MCF 10A (cell line): ENCODE measurements at places on chromosomes 3 and 15. TPM values are rescaled to one million over a fixed set of nuclear protein-coding genes. Genes with fewer than 3 reads are reported as not detected.

- H3K27ac ChIP-seq, result no peak overlapping the region
- H3K4me3 ChIP-seq, result no peak overlapping the region
- no peaks in the 10 kb centered on the region for H3K27me3 ChIP-seq
- H3K4me1 ChIP-seq, result peaks cover 6% of the 10 kb centered on the region
- DNase-seq, result no peak
- H3K36me3 ChIP-seq, result peaks cover 7% of the 10 kb centered on the region
Measured at GRCh38 chr15:40363611-40364010, 5.6 kb downstream of the DISP2 start.

GRCh38 chr3:51275111-51275805 lies 109.8 kb upstream of the MANF start:
- no peaks in the 10 kb centered on the region for H3K27me3 ChIP-seq
- no peak for DNase-seq
- H3K4me3 ChIP-seq, result no peak overlapping the region

GRCh38 chr15:27796405-27797320 lies 302.5 kb downstream of the OCA2 start:
- no peaks in the 10 kb centered on the region for H3K36me3 ChIP-seq
- DNase-seq, result no peak
- no peaks in the 10 kb centered on the region for H3K27me3 ChIP-seq
- no peak overlapping the region for H3K27ac ChIP-seq
- no peaks in the 10 kb centered on the region for H3K4me1 ChIP-seq

GRCh38 chr3:127774647-127775046 lies 47.7 kb downstream of the MGLL start:
- no peak overlapping the region for H3K27ac ChIP-seq
- H3K36me3 ChIP-seq, result no peaks in the 10 kb centered on the region
- no peak overlapping the region for H3K4me3 ChIP-seq
- H3K27me3 ChIP-seq, result no peaks in the 10 kb centered on the region
- H3K4me1 ChIP-seq, result peaks cover 12% of the 10 kb centered on the region

DNA sequence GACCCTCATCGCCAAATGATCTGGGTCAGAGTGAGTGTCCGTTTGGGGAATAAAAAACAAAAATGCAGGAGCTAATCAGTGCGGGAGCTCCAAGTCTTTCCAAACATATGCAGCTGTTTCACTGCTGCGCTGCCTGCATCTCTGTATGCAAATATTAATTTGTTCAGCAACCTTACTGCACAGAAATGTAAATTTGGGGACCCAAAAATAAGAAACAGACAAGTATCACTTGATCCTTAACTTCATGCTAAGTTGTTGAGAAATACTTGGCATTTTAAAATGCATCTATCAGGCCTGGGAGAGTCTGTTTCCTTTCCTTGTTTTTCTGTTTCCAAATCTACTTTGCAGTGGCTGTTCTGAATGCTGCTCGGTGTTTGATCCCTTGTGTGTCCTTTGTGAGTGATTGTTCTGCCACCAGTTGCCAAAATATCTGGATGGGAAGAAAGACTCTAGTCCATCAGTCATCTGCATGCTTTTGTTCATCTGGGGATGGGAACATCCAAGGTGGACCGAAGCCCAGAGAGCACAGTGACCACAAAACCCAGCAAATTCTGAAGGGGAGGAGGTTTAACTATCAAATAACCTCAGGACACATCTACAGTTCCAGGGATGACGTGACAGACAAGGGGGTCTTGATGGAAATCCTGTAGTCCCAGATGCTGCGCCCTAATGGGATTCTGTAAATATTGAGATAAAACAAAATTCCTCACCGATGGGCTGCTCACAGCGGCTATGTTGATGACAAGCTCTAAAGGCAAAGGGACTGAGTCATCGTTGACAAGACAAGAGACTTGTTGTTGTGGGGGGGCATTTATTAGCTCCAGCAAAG lies 199.5 kb upstream of the WNT5A start:
- H3K36me3 ChIP-seq, result no peaks in the 10 kb centered on the region
- H3K4me3 ChIP-seq, result no peak overlapping the region
- no peak overlapping the region for H3K27ac ChIP-seq
- DNase-seq, result no peak

DNA sequence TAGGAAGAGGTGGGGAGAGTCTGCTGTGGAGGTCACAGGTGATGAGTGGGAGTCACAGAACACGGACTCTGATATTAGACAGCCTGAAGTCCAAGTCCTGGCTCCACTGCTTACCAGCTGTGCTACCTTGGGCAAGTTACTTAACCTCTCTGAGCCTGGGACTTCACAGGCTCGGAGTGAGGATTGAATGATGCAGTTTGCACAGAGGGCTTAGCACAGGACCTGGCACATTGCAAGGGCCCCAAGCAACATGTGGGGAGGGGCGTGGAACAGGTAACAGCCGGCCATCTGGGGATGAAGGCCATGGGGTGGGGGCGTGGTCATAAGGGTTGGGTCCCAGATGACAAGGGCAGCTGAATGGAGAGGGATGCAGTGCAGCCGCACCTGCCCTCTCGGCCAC lies 4.3 kb upstream of the ITIH3 start:
- H3K4me3 ChIP-seq, result no peak overlapping the region
- H3K4me1 ChIP-seq, result peaks cover 6% of the 10 kb centered on the region
- no peak overlapping the region for H3K27ac ChIP-seq
- no peaks in the 10 kb centered on the region for H3K27me3 ChIP-seq

- no peaks in the 10 kb centered on the region for H3K27me3 ChIP-seq
- H3K4me3 ChIP-seq, result no peak overlapping the region
- peaks cover 20% of the 10 kb centered on the region for H3K4me1 ChIP-seq
- no peaks in the 10 kb centered on the region for H3K36me3 ChIP-seq
- no peak overlapping the region for H3K27ac ChIP-seq
Measured at GRCh38 chr3:56926243-56926946, 124.6 kb upstream of the ARHGEF3 start.

DNA sequence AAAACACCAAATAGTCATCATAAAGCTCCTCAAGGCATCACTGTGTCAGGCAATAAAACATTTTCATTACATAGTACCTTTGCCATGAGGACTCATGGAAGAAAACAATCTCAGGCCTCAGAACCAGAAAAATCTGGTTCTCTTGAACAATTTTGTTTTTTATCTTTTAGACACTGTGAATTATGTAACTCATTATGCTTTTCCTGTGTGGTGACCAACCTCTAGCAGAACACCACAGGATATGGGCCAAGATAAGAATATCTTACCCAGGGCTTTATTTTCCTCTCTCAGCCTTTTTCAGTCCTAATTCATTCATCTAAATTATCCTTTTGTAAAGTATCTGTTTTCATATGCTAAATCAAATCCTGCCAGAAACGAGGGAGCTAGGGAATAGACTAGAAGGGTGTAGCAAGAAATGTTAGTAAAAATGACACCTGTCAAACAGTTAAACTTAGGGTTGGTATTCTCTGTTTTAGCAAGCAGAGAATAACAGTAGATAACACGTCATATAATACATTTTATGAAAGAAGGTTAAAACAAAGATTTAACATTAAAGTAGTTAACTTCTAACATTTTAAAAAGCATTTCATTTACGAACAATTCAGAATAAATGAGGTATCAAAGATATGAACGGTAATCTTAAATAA lies 111.1 kb downstream of the FBXL22 start:
- H3K36me3 ChIP-seq, result peaks cover 19% of the 10 kb centered on the region
- no peak for DNase-seq

GRCh38 chr3:116863270-116863770 lies 153.7 kb downstream of the TUSC7 start:
- no peaks in the 10 kb centered on the region for H3K27me3 ChIP-seq
- no peak for DNase-seq
- no peak overlapping the region for H3K4me3 ChIP-seq
- no peak overlapping the region for H3K27ac ChIP-seq
- H3K4me1 ChIP-seq, result no peaks in the 10 kb centered on the region

GRCh38 chr15:50064673-50065072 lies 54.4 kb downstream of the ATP8B4 start:
- H3K36me3 ChIP-seq, result no peaks in the 10 kb centered on the region
- DNase-seq, result no peak
- no peak overlapping the region for H3K27ac ChIP-seq
- no peaks in the 10 kb centered on the region for H3K27me3 ChIP-seq

Gene CHAC1
- total RNA-seq, result 35.5 and 49.4 TPM in 2 replicates

Gene LTF
- not detected in 2 replicates for total RNA-seq

Gene A4GNT
- not detected in 2 replicates for total RNA-seq

Gene MESP1
- 0.58 and 1.6 TPM in 2 replicates for total RNA-seq

Gene HCN4
- not detected in 2 replicates for total RNA-seq
